Activated CD4-positive, alpha-beta memory T cell treated with anti-CD3 and anti-CD28 coated beads for 36 hours (primary cell): ENCODE measurements at places on chromosomes 2 and 18.

GRCh38 chr2:232994446-232994845 is 18.6 kb downstream of the NGEF start:
- DNase-seq, result no peak

DNA sequence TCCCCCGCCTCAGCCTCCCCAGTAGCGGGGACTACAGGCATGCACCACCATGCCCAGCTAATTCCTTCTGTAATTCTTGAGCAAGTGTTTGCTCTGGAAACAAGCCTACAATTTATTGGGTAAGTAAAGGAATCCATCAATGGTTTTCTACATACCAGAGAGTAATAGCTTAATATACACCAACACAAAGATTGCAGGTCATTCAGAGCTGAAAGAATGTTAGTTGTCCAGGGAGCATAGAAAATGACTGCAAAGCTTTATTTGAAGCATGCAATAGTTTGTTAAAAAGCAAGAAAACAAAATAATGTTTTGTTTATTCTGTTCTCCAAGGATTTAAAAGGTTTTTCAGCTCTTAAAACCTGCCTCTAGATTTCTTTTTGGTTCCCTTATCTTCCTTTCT is 5.6 kb downstream of the IDH1 start:
- no peak for DNase-seq

DNA sequence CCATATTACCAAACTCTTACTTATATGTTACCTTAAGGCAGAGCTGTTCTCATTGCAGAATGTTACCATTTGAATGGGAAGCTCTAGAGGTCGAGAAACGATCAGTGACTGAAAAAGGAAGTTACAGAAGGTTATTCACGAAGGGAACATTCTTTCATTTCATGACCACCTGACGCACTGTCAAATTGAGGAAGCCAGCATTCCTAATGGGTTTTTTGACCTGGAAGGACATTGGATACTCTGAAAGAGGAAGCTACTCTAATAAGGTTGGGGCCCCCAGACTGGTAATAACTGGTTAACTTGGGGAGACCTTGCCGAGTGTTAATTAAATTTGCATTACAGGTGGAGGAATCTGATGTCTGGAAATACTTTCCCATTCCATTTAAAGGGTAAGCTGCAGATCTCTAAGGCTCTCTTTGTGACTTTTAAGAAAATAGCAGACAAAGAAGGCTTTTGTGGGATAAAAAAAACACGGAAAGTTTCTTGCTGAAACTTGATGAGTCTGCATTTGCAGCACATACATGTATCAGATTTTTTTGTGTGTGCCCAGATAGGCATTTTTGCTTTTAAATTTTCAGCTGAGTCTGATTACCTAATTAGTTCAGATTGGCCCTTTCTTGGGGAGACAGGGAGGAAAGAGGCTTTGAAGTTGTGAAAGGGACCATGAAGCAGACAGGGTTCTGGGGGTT is 137.1 kb downstream of the LTBP1 start:
- no peak for DNase-seq

DNA sequence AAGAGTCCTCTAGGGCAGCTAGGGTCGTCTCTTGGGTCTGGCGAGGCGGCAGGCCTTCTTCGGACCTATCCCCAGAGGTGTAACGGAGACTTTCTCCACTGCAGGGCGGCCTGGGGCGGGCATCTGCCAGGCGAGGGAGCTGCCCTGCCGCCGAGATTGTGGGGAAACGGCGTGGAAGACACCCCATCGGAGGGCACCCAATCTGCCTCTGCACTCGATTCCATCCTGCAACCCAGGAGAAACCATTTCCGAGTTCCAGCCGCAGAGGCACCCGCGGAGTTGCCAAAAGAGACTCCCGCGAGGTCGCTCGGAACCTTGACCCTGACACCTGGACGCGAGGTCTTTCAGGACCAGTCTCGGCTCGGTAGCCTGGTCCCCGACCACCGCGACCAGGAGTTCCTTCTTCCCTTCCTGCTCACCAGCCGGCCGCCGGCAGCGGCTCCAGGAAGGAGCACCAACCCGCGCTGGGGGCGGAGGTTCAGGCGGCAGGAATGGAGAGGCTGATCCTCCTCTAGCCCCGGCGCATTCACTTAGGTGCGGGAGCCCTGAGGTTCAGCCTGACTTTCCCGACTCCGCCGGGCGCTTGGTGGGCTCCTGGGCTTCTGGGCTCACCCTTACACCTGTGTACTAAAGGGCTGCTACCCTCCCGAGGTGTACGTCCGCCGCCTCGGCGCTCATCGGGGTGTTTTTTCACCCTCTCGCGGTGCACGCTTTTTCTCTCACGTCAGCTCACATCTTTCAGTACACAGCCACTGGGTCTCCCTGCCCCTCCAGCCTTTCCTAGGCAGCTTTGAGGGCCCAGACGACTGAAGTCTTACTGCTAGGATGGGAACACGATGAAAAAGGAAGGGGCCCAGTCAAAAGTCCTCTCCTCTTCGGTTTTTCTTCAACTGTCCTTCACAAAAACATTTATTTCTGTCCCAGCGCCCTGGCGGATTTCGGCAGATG is 8.1 kb downstream of the SIX2 start:
- no peak for DNase-seq

GRCh38 chr2:182668671-182669070 is 47.4 kb upstream of the DNAJC10 start:
- no peak for DNase-seq

DNA sequence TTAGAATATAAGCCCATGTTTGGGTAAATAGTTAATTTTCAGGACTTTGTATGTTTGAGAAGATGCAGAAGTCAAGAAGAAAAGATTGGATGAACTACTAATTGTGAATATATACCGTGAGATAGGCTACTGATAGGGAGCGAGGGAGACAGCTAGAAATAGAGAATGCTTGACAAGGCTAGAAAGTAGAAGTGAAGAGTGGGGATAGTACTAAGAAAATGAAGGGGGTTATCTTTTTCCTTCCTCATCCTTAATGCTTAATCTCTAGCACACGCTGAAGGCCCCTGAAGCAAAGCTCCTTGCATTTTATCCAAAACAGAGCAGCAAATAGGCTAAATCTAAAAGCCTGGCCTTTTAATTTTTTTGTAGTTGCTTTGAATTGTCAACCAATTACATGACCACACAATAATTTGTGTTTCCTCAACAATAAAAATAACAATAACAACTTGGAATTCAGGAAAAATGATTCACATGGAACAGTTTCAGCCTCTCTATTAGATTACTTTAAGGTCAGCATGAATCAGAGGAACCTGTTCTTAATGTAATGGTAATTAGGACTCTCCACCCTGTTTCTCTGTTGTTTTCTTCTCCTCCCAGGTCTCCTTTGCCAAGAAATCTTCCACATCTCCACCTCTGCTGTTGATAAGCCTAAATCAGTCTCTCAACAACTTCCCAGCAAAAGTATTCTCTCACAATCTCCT is 1071.3 kb upstream of the ZEB2 start:
- no peak for DNase-seq

DNA sequence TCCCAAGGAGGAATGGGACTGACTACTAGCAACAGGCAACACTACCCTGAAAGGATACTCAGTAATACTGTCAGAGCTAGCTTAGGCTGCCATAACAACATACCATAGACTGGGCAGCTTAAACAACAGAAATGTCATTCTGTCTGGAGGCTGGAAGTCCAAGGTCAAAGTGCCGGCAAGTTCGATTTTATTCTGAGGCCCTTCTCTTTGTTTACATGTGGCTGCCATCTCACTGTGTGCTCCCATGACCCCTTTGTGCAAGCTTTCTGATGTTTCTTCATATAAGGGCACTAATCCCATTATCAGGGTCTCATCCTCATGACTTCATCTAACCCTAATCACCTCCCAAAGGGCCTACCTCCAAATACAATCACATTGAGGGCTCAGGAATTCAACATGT is 30.7 kb upstream of the SCG2 start:
- DNase-seq, result no peak

- no peak for DNase-seq
These were observed 28.8 kb downstream of the ASAP2 start for GRCh38 chr2:9235147-9236044.

- peak; percentile 15 for DNase-seq
These were observed 76.9 kb downstream of the MYO1B start for GRCh38 chr2:191321861-191322662.

DNA sequence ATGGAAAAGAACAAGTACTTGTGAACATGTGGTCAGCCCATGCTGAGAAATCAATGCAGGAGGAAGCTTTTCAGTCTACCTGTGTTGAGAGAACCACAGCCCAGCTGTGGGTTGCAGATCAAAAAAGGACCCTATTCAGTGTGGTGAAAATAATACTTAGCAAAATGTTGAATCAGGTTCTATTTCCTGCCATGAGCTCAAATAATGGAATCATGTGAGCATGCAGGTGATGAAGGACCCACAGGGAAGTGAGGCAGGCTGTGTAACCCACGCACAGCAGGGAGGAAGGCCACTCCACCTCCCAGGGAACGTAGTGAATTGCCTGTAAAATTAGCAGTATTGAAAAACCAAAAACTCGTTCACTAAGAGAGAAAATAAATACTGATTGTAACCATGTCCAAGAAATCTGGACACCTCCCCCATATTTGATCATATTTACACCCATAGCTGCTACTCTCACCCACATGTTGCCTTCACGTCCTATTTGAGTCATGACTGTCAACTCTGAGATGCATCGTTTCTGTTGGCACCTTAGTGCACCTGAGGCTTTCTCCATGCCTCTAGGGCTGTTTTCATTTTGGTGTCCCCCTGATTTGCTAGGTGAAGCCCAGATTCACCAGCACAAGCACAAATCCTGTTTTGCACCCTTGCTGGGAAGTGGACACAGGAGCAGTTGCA is 20.5 kb upstream of the BCL2L11 start:
- no peak for DNase-seq

DNA sequence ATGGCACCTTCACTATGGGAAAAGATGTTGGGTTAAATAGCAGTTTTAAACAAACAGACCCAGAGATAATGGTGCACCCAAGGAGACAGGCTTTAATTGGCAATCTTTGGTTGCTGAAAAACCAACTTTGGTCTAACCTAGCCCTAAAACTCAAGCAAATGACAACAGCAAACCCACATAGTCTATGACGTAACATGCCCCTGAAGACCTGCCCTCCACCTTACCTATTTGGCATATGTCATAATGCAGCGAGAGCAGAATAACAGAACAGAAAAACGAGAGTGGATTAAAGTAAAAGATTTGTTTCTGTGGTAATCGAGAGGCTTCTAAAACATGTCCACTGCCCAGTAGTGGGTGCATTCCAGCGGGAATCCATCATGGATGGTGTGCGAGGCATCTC is 200.7 kb downstream of the DCDC2C start:
- no peak for DNase-seq

GRCh38 chr2:169351725-169352124 is 10.6 kb downstream of the LRP2 start:
- DNase-seq, result no peak
